Adipose tissue (tissue), 3 donors: ENCODE measurements at places on chromosomes 4 and X. TPM values are rescaled to one million over a fixed set of nuclear protein-coding genes. Genes with fewer than 3 reads are reported as not detected.

EXOC1L gene
- 1.9 TPM for polyA plus RNA-seq

SULT1B1 gene
- polyA plus RNA-seq: 2.8 TPM

PGAM4 gene
- polyA plus RNA-seq: not detected

ENAM gene
- 1.4 TPM for polyA plus RNA-seq

SPIN2B gene
- polyA plus RNA-seq: 9.7 TPM

GEMIN8 gene
- polyA plus RNA-seq: 14.8 TPM

UBA1 gene
- 120 TPM for polyA plus RNA-seq

OCIAD1 gene
- polyA plus RNA-seq: 107 TPM
